Caki2 (cell line): ENCODE measurements at places on chromosomes 11 and 22. TPM values are rescaled to one million over a fixed set of nuclear protein-coding genes. Genes with fewer than 3 reads are reported as not detected.

DNA sequence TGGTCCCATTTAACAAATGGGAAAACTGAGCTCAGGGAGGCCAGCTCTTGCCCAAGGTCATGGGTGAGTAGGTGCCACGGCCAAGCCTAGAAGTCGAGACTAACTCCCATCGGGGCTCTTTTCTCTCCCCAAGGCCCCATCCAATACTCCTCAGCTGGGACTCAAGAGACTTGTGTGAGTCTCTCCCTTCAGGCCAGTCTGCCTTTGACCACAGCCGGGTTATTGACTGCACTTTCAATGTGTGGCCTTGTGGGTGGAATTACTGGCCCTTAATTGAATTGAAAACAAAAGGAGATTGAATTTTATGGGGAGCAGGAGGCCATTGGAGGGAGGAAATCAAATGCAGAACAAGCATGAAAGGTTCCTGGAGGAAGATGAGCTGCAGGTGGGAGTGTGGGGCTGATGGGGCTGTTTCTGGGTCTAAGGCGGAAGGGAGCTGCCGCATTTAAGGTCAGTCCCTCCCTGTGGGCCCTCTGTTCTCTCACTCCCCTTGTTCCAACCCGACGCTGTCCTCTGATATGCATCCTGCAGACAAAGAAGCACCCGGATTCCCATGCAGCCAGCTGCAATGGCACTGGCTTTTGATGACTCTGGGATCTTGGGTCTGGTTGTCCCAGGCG is 552.8 kb downstream of the MIAT start:
- DNase-seq = no peak

GRCh38 chr22:19400881-19401280 is 30.7 kb downstream of the HIRA start:
- DNase-seq = no peak

- DNase-seq = no peak
Observed at GRCh38 chr22:29717789-29718188, 2.0 kb upstream of the CABP7 start.

- DNase-seq = no peak
Observed at GRCh38 chr11:121012091-121012490, 11.8 kb upstream of the TBCEL start.

DNA sequence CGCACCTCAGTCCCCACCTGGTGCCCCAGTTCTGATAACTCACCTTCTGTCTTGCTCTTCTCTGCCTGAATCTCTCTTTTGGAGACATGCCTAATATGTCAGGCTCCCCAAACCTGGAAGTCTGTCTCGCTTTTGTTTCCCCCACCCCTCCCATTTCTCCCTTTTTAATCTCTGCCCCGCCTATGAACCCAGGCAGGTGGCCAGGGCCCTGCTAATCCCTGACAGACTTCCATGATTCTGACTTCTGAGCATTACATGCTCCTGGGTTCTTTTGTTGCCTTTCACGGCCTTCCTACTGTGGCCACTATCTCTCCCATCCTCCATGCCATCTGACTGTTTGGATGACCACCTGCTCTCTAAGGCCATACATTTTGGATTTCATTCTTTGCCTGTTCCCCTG is 1120.9 kb upstream of the CCDC90B start:
- no peak for DNase-seq

DNA sequence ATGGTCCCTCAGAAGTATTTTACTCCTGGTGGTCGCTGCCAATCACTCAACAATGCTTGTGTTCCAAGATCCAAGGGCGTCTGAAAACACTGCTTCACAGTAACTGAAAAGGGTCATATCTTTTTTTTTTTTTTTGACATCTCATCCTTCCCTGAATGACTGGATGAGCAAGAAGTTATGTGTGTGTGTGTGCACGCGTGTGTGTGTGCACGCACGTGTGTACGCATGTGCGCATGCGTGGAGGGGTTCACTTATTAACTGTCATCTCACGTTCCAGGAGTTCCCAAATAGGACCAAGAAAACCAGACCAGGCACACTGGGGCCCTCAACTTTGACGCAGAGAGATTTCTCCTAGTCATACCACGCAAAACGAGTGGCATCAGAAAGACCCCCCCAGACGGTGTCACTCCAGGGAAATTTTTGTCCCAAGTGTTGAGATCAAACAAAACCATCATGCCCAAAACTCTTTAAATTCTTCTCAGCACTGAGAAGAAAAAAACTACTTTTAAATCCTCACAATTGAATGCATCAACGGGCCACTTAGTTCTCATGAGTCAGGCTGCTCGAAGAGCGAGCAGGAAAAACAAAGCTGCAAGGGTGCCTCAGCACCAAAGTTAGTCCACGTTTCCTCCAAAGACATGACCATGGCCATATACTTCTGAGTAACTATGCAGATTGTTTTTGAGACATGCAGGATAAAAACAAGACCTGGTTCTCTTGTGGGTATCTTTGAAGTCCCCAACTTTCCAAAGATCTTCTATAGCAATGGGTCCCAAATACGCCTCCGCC is 12.9 kb downstream of the MN1 start:
- no peak for DNase-seq

DNA sequence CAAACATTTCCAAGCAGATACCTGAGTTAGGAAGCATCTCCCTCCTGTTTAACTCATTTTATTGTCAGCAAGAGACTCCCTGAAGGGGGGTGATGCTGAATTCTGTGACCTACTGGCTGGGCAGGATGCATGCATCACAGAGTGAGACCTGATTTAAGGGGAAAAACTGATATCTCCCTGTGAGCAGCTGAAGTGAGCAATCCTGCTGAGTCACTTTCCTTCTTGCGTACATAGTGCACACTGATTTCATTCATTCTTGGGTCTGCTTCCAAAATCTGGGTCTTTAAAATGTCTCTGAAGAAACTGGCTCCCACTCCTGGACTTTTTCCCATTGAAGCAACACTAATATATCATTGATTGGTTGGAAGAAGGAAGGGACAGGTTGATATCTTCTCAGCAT is 23.3 kb downstream of the P4HA3 start:
- DNase-seq = peak; percentile 38

GRCh38 chr11:5604896-5605295 is 8.5 kb downstream of the TRIM6 start:
- no peak for DNase-seq

- no peak for DNase-seq
Observed at GRCh38 chr11:12092714-12093113, 17.7 kb upstream of the MICAL2 start.

GRCh38 chr11:120178561-120179056 is 32.2 kb upstream of the OAF start:
- DNase-seq = no peak

GRCh38 chr11:44729063-44729462 is 2.3 kb downstream of the TSPAN18 start:
- DNase-seq = no peak

DNA sequence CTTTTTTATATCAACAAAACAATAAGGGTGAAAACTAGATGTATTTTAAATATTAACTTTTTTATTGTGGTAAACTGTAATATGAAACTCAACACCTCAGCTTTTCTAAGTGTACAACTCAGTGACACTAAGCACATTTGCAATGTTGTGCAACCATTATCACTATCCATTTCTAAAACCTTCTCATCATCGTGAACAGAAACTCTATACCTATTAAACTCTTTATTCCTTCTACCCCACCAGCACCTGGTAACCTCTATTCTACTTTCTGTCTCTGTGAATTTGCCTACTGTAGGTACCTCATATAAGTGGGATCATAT is 9.4 kb downstream of the HORMAD2 start:
- DNase-seq = peak; percentile 29

DNA sequence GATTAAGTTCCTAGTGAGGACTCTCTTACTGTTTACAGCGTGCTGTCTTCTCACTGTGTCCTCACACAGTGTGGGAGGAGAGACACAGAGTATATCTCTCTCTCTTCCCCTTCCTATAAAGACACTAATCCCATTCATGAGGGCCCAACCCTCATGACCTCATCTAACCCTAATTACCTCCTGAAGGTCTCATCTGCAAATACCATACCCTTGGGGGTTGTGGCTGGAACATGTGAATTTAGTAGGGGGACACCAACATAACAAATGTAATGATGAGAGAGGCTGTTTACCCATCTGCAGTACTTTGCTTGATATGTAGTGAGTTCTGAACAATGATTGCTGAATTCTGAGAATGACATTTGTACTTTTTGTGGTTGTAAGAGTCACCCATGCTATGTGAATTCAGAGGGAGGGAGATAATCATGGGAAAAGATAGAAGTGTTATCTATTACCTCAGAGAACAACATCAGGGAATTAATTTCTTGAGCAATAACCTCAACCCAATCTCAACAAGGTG is 4.9 kb upstream of the OR52W1 start:
- no peak for DNase-seq

GRCh38 chr11:125499563-125499962 is 3.5 kb upstream of the FEZ1 start:
- no peak for DNase-seq

GRCh38 chr11:71139516-71140205 is 112.7 kb downstream of the SHANK2 start:
- DNase-seq = no peak

- DNase-seq = peak; percentile 6
Observed at GRCh38 chr11:59429924-59430516, 3.8 kb upstream of the OR5A2 start.

DNA sequence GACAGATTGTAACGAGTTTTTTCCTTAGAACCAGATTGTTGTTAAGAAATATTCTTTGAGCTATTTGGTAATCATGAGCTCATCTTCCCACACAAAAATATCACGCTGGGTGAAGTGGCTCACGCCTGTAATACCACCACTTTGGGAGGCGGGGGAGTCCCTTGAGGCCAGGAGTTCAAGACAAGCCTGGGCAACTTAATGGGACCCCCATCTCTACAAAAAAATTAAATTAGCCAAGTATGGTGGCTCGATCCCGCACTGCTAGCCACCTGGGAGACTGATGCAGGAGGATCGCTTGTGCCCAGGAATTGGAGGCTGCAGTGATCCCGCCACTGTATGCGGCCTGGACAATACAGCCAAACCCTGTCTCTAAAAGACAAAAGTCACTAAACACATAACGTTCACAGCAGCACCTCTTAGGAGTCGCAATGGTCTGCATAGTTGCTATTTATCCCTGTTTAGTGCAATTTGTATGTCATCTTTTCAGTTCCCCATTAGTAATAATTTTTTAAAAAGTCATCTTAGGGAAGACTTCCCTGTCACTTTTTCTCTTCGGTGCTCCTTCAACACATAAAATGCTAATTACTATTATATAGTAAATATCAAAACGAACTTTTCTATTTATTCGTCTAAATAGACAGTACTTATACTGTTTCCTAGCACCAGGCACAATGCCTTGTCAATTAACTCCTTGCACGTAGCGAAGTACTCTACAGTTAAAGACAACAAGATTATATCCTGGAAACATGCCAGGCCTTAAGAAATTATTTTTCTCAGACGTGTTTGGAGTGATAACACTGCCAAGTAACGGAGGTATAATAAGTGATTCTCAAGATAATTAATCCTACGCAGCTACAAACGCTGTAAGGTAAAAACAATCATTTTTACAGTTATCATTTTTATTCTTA is 1.1 kb downstream of the ST13 start:
- DNase-seq = no peak

- DNase-seq = no peak
Observed at GRCh38 chr22:32846780-32847491, 45.4 kb downstream of the TIMP3 start.

- DNase-seq = no peak
Observed at GRCh38 chr22:36211237-36211861, 9.7 kb upstream of the APOL4 start.

DNA sequence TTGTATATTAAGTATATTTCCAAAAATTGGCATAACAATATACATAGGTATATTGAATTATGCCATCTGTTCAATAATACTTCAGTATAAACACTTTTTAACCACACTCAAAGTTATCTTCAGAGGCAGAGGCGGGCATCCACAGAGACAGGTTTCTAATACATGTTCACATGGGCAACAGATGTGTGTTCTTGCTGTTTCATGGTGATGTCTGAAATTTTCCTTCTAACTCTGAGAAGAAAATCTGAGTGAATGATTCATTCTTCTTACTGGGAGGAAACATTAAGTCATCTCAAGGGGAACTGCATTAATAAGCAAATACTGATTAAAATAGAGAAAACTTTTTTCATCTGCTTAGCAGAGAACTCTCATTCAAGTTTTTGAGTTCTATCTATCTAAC is 1074.5 kb downstream of the LRRC4C start:
- DNase-seq = peak; percentile 51

DNA sequence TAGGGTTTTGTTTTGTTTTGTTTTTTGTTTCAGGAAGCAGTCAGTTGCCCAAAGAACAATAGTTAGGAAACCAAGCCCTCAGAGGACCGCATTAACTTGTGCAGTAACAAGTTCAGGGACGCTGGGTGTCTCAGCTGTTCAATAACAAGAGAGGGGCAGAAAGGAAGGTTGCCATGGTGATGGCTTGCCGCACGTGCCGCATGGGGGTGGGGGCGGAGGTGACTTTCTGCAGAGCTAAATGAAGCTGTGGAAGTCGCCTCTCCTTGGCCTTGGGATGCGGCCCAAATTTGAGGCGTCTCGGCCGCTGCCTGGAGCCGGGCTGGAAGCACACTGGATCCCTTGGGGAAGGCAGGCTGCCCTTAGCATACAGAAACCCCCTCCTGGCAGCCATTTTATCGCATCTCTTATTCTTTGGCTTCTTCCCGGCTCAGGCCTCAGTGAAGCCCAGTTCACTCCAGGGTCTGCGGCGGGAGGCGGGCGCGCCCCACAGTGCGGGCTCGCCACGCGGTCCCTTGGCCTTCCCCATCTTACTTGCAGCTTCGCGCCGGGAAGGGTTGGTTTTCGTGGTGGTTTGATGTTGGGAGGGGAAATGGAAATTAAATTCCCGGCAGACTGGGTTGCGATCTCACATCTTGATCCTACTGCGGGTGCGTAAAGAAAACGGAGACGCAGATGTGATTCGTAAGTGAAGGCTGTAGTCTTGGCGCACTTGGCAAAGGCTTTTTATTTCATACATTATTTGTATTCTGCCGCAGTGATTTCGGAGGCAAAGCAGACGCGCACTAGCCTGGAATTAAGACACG is 94.3 kb downstream of the SLC17A6 start:
- DNase-seq = no peak

GRCh38 chr11:7965386-7965785 is at the start of gene NLRP10:
Gene NLRP10 (minus strand): TSS chr11:7965447. CDS start chr11:7963495, 1,952 bp downstream.
- no peak for DNase-seq

DNA sequence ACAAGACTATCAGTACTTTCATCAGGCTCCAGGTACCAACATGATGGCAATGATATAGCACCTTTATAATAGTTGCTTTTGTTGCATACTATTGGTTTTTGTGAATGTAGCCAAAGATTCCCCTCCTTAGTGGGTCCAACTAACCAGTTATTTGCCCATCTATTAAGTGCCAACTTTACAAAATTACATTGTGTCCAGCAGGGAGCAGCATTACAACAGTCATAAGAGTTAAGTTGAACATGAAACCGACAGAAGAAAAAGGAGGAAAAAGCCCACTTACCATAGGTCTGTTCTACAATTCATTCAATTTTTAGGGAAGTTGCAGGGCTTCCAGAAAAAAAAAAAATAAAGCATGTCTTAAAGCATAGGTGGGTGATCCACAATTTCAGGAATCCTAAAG is 21.6 kb downstream of the IMMP1L start:
- peak; percentile 16 for DNase-seq

GRCh38 chr11:106070606-106071005 is 6.5 kb downstream of the KBTBD3 start:
- DNase-seq = no peak

- DNase-seq = no peak
Observed at GRCh38 chr11:4054643-4055042, 40.0 kb upstream of the RRM1 start.

- no peak for DNase-seq
Observed at GRCh38 chr11:32538804-32539203, 44.8 kb upstream of the EIF3M start.

DRD2 gene
- not detected in 2 replicates for total RNA-seq

RAB36 gene
- 9.1 and 10.9 TPM in 2 replicates for total RNA-seq

TSSK2 gene
- not detected in 2 replicates for total RNA-seq

NTM gene
- not detected in 2 replicates for total RNA-seq

GDPD4 gene
- total RNA-seq = not detected in 2 replicates

ANKRD13D gene
- 11.7 and 22.5 TPM in 2 replicates for total RNA-seq

ACRV1 gene
- total RNA-seq = not detected in 2 replicates

TANGO2 gene
- 26.6 and 55.2 TPM in 2 replicates for total RNA-seq
